ENCODE measurements at places on chromosomes 5 and 9.

DNA sequence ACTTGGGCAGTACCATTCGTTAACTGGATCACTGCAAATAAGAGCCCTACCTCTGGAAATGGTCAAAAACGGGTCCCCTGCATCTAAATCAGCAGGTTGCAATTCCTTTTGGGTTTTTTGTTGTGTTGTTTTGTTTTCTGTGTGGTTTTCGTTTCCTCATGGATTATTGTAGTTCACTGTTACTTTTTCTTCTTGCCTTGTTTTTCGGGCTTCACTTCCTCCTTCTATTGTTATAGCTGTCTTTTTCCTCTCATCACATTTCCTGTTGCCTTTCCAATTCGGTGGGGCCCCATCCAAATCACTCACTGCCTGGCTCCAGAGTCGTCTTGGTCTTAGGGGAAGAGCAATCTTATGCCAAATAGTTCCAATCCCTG is 8.7 kb upstream of the SSBP2 start:
- DNase-seq = no peak

GRCh38 chr9:113471143-113471542 is 7.6 kb downstream of the RGS3 start:
- DNase-seq = no peak

DNA sequence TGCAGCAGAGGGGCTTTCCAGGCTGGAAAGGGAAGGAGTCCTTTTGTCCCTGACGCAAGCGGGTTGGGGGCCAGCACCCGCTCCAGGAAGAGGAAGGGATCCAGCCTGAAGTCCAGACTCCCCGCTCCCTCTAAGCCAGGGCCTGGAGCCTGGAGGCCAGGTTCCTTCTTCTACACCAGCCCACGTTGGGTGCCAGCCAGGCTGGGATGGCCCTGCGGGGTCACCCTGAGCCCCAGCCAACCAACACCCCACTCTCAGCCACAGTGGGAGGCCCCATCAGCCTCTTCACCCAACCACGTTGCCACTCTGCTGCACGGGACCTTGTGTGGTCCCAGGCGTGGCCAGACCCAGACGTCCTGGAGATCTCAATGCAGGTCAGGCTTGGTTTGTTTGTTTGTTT is 970 bp upstream of the FUT7 start:
- peak; percentile 84 for DNase-seq

DNA sequence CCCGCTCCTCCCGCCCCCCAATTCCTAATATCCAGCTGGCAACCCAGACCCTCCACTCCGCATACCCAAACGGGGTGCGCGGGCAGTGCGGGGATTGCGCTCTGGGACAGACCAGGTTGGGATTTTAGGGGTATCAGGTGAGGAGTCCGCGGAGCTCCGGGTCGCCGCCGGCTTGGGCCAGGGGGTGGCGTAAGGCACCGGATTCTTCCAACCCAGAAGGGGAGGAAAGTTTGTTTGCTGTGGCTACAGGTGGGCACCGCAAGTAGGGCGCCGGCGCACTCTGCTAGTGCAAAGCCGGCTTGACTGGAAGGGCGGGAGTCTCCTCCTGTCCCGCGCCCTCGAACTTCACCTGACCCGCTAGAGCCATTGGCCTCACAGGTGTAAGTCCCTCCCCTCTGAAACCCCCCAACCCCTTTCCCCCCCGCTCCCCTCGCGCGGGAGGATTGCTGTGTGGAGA is 709 bp downstream of the IQGAP2 start:
- DNase-seq = no peak
